Activated CD4-positive, alpha-beta T cell treated with anti-CD3 and anti-CD28 coated beads, Interleukin-2, Interleukin-6, amounts not matched to agents 100 ng/mL and 50 ng/mL, durations not matched to agents 16 hours and 8 hours (primary cell): ENCODE measurements at places on chromosomes 1 and 21.

- DNase-seq = no peak
Measured at GRCh38 chr1:179742291-179742690, 800 bp upstream of the FAM163A start.

DNA sequence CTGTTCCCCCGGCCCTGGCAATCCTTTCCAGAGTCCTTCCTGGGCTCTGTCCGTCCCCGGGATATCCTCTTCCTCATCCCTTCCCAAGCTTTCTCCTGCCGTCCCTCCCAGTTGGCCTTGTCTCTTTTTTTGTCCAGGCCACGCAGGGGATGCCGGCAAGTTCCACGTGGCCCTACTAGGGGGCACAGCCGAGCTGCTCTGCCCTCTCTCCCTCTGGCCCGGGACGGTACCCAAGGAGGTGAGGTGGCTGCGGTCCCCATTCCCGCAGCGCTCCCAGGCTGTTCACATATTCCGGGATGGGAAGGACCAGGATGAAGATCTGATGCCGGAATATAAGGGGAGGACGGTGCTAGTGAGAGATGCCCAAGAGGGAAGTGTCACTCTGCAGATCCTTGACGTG is 13.4 kb upstream of the SVBP start:
- DNase-seq = no peak

DNA sequence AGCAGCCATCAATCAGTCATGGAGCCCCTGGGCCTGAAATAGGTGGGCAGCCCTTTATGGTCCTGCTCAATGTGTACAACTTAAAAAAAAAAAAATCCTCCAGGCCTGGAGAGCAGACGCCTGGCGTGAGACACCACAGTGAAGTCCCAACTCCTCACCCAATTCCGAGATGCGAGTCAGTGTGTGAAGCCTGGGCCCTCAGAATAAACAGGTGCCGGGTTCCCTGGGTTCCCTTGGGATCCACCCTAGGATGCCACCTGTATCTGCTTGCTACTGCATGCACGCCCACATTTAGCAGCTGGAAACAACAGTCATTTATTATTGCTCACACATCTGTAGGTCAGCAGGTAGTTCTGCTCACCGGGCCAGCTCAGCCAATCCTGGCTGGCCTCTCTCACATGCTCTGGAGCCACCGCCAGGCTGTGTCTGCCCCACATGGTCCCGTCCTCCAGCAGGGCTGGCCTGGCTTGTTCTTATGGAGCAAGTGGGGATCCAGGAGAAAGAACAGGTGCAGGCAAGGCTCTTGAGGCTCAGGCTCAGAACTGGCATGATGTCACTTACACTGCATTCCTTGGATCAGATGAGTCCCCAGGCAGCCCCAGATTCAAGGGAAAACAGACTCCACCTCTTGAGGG is 172.7 kb downstream of the NPHP4 start:
- no peak for DNase-seq

DNA sequence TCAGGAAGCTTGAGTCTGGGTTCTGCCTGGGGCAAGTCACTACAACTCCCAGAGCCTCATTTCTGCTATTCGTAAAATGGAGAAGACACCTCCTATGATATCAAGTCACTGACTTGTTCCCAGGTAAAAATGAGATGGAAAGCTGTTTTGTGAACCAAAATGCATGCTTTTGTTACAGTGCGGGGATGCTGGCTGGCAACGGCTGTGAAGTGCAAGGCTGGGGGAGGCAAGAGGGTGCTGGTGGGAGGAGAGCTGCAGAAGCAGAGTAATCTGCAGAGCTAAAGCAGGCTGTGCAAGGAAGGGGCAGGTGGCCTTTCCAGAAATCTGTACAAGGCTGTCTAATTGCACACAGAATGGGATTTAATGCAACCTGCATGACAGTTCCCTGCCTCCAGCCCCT is 150.9 kb downstream of the CNIH3 start:
- no peak for DNase-seq

- no peak for DNase-seq
Measured at GRCh38 chr1:21666576-21667320, 2.4 kb downstream of the RAP1GAP start.

- DNase-seq = no peak
Measured at GRCh38 chr1:85495556-85495955, 30.6 kb upstream of the DDAH1 start.

DNA sequence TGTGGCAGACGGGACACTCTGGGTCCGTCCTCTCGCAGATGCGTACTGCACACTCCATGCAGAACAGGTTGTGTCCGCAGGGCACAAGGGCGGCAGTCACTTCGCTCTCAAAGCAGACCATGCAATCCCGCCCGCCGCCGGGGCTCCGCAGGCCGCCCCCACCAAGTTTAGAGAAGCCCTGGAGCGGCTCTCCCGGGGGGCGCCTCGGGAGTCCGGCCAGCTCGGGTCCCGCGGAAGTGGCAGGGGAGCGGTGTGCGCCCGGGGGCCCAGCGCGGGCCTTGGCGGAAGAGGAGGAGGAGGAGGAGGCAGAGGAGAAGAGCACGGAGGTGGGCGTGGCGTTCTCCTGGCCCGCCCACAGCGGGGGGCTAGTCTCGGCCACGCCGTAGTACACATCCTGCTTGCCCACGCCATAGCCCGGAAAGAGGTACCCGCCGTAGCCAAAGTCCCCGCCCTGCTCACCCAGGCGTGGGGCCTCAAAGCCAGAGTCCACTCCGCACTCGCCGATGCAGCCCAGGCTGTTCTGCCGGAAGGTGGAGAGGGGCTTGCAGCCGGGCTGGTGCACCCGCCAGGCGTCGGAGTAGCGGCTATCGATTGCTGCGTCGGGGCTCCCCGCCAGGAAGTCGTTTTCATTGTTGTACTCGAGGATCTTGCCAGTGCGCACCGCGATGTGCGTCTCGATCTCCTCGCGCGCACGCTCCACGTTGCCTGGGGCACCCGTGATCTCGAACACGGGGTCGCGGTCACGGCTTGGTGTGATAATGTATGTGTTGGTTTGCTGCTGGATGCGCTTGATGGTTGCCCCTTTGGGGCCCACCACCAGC is 5.4 kb downstream of the MEX3A start:
- no peak for DNase-seq

- no peak for DNase-seq
Measured at GRCh38 chr1:212475151-212475550, 42.4 kb downstream of the NENF start.

GRCh38 chr21:31222142-31222541 is 121.9 kb downstream of the TIAM1 start:
- no peak for DNase-seq

GRCh38 chr1:218778257-218779126 is 395.2 kb upstream of the LYPLAL1 start:
- DNase-seq = no peak

GRCh38 chr1:34746785-34747637 is 7.8 kb upstream of the GJB5 start:
- DNase-seq = no peak

GRCh38 chr1:79885101-79885500 is 878.6 kb upstream of the ADGRL4 start:
- no peak for DNase-seq

- DNase-seq = no peak
Measured at GRCh38 chr1:64775113-64775512, 30.2 kb downstream of the RAVER2 start.

DNA sequence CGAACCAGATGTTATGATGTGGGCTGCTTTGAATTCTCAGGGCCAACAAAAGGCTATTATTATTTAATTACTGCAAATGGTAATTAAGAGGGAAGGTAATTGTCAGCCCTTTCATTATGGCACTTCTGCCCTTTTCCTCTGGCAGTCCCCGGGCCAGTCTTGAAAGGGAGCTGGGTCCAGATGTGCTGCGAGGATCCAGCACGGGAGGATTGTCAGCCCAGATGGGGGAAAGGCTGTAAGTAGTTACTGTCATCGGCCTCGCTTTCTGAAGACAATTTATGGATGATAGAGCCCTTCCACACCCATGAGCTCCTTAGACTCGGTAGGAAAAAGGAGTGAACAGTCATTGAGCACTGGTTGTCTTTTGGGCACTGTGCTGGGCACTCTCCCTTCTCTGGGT is 8.7 kb upstream of the ZNF362 start:
- no peak for DNase-seq

GRCh38 chr1:85484264-85484663 is 19.3 kb upstream of the DDAH1 start:
- no peak for DNase-seq

GRCh38 chr1:200351826-200352549 is 57.8 kb downstream of the ZNF281 start:
- peak; percentile 36 for DNase-seq

- DNase-seq = no peak
Measured at GRCh38 chr1:119554183-119554582, 47.2 kb downstream of the HSD3B1 start.

DNA sequence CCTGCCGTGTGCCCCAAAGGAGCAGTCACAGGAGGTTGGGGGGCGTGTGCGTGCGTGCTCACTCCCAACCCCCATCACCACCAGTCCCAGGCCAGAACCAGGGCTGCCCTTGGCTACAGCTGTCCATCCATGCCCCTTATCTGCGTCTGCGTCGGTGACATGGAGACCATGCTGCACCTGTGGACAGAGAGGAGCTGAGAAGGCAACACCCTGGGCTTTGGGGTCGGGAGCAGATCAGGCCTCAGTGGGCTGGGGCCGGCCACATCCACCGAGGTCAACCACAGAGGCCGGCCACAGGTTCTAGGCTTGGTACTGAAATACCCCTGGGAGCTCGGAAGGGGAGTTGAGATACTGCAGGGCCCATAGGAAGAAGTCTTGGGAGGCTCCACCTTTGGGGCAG is 23.5 kb downstream of the COL6A1 start:
- no peak for DNase-seq

DNA sequence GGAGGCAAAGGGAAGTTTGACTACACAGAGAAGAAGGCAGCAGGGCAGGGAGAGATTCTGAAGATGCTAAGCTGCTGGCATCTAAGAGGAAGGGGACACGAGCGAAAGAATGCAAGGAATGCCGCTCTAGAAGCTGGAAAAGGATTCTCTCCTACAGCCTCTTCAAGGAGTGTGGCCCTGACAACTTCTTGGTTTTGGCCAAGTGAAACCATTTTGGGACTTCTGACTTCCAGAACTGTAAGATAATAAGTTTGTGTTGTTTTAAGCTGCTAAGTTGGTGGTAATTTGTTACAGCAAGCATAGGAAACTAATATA is 28.5 kb downstream of the MGST3 start:
- no peak for DNase-seq

DNA sequence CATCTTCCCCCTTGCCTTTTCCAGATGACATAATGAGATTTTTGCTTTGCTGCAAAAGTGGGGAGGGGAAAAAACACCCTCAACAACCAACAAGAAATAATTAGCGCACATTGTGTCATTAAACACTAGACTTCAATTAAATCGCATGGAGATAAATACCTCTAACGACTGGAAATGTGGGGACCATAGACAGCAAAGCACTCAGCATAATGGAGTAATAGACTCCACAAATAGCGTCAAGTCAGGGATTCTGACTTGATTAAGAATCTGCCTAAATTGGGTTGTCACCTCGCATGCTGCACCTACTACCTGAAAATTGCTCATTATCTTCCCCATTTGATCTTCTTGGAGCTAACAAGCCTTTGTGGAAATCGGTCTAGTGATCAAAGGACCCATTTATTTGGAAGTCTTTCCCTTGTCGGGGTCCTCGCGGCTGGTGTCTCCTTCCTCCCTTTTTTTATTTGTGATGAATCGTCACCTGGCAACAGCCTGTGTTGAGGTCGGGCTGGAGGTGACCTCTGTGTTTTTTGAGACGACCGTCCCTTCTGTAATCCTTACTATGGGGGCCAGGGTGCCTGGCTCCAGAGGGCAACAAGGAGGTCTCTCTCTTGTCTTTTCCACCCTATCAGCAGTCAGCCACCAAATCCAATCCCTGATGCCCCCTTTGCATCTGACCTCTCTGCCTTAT is 75.3 kb upstream of the IGSF21 start:
- no peak for DNase-seq

GRCh38 chr1:14261395-14261794 is 337.1 kb upstream of the KAZN start:
- no peak for DNase-seq

DNA sequence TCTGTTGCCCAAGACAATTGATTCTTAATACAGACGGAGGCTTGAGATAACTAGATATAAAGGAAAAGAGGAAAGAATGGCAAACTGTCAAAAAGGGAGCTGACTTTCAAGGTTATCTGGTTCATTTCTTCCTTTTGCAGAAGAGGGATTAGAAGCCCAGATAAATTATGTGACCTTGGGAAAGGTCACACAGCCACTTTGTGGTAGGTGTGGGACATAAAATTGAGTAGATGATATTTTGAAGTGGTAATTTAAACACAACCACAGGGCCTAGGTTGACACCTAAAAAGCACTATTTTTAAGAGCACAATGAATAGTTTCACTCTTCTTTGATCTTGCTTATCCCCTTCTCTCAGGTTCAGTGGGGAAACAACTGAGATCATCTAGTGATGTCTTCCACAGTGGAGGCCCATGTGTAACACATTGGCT is 16.9 kb upstream of the KIAA0040 start:
- DNase-seq = peak; percentile 43
